ENCODE measurements at places on chromosomes 2 and 18.

- DNase-seq, result no peak
Observed at GRCh38 chr2:172065111-172065510, 20.2 kb upstream of the DLX1 start.

- DNase-seq, result no peak
Observed at GRCh38 chr2:41881249-41881648, 166.6 kb upstream of the PKDCC start.

DNA sequence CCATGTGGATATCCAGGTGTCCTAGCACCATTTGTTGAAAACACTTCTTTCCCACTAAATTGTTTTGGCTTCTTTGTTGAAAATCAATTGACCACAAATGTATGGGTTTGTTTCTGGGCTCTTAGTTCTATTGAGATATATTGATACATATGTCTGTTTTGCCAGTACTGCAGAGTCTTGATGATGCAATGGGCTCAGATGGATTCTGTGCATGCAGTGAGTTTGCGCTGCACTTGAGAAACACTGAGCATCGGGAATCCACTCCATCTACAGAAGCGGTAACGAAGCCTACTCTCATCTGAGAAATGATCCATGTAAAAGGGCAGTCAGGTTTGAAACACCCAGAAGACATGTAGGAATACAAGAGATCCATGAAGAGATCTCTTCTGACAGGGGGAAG lies 21.9 kb upstream of the DNAJC10 start:
- no peak for DNase-seq

DNA sequence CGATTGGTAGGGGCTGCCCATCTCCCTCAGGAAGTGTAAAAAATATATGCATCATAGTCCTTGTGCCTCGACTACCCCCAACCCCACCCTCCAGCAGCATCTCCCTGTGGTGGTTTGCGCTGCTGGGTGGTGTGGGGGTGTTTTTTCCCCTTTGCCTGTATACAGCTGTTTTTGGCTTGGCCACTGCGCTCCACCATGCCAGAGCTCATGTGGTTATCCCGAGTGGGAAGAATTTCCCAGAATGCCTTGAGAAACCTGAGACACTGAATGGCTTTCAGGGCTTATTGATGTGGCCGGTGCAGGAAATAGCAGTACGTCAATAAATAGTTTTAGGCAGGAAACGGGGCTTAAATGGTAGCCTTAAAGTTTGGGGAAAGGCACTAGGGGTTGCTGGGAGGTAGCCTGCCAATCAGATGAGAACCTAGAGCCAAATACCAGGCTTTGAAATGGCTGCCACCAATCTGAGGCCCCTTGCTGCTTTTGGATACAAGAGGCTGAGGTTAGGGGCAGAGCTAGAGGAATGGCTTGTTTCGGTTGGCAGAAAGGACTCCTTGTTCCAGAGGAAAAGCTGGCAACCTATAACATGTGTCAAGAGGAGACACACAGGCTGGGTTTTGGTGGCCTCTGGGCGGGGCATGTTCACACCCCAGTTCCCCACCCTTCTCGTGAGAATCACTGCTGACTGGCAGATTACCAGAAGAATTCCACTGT lies 144.1 kb downstream of the SMAD7 start:
- no peak for DNase-seq

- no peak for DNase-seq
Observed at GRCh38 chr18:36179562-36180355, 7.5 kb upstream of the MOCOS start.

DNA sequence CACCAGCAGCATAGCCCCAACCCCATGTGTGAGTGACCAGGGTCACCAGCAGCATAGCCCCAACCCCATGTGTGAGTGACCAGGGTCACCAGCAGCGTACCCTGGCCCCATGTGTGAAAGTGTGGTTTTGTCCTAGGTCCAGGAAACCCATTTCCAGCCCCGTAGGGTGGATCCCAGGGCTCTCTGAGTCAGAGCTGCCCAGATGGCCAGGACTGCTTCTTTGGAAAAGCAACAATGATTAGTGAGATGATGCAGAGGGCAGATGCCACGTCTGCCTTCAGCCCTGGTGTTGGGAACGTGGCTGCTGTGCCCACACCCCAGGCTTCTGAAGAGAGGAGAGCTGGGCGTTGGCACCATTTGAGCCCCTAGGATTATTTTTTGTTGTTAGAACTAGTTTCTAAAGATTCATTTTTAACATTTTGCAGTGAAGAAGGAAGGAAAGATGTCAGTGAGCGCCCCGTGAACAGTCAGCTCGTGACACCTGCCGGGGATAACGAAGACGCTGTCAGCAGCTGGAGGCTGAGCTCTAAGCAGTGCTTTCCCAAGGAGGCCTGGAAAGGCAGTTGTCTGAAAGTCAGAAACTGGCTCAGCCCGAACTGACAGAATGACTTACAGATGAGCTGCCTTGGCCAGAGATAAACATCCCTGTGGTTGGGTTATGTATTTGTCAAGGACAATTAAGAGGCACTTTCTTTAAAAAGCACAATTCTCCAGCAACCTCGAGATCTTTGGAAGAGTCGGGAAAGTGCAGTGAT lies 32.1 kb upstream of the KCNG2 start:
- DNase-seq, result no peak

- no peak for DNase-seq
Observed at GRCh38 chr18:63257453-63257852, 62.1 kb downstream of the BCL2 start.

- DNase-seq, result no peak
Observed at GRCh38 chr2:188766471-188766856, 207.7 kb upstream of the COL3A1 start.

GRCh38 chr18:79507076-79507545 lies 111.4 kb downstream of the NFATC1 start:
- no peak for DNase-seq

- DNase-seq, result no peak
Observed at GRCh38 chr2:26584191-26584590, 57.0 kb downstream of the CIB4 start.

- no peak for DNase-seq
Observed at GRCh38 chr2:38945911-38946310, 56.2 kb downstream of the ARHGEF33 start.
